ENCODE measurements at places on chromosomes 5 and 9.

DNA sequence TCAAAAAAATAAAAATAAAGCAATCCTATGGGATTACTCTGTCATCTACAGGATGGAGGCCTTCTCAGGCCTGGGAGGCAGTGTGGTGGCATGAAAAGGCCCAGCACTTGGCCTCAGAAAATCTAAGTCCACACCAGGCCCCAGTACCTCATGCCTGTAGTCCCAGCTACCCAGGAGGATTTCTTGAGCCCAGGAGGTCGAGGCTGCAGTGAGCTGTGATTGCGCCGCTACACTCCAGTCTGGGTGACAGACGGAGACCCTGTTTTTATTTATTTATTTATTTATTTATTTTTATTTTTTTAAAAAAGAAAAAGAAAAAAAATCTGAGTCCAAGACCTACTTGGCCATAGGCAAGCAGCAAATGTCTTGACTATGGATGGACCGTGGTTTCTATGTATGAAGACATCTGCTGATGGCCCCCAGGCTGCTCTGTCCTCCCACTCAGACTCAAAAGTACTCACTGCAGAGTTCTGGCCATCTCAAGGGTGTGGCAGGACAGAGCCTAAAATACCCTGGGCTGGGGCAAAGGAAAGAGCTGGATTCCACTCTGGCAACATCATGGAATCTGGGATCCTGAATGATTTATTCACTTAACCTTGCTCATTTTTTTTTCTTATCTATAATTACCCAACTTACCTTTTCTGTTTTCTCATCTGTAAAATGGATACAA is 55.0 kb downstream of the ARHGEF37 start:
- H3K4me1 ChIP-seq = peaks cover 12% of the 10 kb centered on the region
- no peak overlapping the region for H3K27ac ChIP-seq
- DNase-seq = no peak
- no peaks in the 10 kb centered on the region for H3K36me3 ChIP-seq
- H3K4me3 ChIP-seq = no peak overlapping the region
- H3K27me3 ChIP-seq = no peaks in the 10 kb centered on the region

DNA sequence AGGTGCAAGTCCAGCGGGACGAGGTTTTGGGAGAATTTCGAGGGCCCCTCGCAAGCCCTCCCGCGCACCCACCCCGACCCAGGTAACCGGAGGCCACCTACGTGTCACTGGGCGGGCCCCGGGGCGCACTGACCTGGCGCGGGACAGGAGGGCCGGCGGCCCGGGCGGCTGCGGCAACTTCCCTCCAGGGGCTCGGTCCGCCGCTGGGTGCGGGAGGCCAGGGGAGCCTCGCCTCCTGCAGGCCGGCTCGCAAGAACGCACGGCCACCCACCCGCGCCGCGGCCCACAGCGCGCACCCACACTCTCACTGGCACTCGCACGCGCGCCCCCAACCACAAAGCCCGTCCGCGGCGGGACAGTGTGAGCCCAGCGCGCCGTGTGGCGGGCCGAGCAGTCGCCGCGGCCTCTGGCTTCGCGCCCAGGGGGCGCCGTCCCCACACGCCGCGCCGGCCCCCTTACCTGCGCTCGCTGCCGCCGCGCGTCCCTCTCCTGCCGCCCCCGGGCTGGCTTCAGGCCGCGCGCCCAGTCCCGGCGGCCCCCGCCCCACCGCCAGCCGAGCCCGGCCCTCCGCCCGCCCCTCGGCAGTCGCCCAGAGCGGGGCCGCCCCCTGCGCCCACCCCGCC is 451 bp downstream of the LPAR1 start:
- DNase-seq = no peak
- H3K27ac ChIP-seq = no peak overlapping the region
- H3K27me3 ChIP-seq = peaks cover 21% of the 10 kb centered on the region
- peaks cover 9% of the 10 kb centered on the region for H3K4me1 ChIP-seq
- no peaks in the 10 kb centered on the region for H3K36me3 ChIP-seq

GRCh38 chr5:42526179-42526578 is 102.9 kb downstream of the GHR start:
- DNase-seq = no peak
- no peak overlapping the region for H3K27ac ChIP-seq
- H3K4me3 ChIP-seq = no peak overlapping the region
- H3K27me3 ChIP-seq = peaks cover 4% of the 10 kb centered on the region

- H3K36me3 ChIP-seq = no peaks in the 10 kb centered on the region
- no peak overlapping the region for H3K27ac ChIP-seq
- DNase-seq = no peak
- no peak overlapping the region for H3K4me3 ChIP-seq
- H3K4me1 ChIP-seq = no peaks in the 10 kb centered on the region
These were observed 446.2 kb upstream of the RIOK2 start for GRCh38 chr5:97629276-97629675.

DNA sequence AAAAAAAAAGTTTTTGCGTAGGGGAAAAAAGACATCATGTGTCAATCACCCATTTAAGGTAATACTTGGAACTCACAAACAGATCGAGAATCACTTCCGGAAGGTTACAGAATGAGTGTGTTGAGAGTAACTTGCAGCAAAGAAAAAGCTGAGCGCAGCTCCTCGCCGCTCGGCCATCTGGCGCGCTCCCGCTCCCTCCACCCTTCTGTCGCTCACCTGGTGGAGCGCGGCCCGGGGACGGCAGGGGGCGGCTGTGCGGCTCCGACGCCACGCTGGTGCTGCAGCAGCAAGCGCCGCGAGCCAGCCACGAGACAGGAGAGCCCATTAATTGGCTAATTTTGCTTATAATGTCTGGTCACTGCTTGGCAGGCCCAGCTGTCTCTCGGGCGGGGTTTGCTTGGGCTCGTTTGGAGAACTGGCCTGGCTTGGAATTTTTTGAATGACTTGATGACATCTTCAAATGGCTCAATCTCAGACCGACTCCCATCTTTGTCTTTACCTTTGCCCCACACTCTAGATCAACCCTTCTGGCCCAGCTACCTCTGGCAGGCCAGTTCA is 601.8 kb downstream of the CCDC171 start:
- H3K4me3 ChIP-seq = no peak overlapping the region
- no peak for DNase-seq
- no peaks in the 10 kb centered on the region for H3K36me3 ChIP-seq
- no peaks in the 10 kb centered on the region for H3K4me1 ChIP-seq
- H3K27me3 ChIP-seq = peaks cover 6% of the 10 kb centered on the region

GRCh38 chr5:76855961-76856360 is 6.1 kb downstream of the S100Z start:
- no peaks in the 10 kb centered on the region for H3K27me3 ChIP-seq
- peak overlapping the region; percentile 31 for H3K4me3 ChIP-seq
- H3K27ac ChIP-seq = peak overlapping the region; percentile 11
- no peaks in the 10 kb centered on the region for H3K36me3 ChIP-seq

DNA sequence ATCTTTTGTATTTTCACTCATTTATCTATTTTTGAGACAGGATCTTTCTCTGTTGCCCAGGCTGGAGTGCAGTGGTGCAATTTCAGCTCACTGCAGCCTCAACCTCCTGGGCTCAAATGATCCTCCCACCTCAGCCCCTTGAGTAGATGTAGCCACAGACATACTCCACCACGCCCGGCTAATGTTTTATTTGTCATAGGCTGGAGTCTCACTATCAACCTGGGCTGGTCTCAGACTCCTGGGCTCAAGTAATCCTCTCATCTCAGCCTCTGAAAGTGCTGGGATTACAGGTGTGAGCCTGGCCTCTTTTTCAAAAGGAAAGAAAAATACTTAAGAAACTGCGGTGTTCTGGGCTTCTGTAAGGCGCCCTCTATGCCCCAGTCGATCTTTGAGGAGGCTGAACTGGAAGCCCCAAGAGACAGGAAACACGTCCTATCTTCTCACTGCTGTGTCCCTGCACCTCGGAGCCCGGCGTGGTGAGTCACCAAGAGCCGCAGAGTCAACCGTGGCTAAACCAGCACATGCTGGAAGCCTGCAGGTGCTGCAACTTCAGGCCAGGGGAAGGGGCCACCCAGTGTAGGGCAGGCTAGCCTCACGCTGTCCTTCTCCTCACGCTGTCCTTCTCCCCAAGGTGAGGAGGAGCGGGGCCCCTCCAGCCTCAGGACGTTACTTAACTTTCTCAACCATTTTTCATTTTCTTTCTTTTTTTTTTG is 15.2 kb upstream of the LHX3 start:
- peaks cover 13% of the 10 kb centered on the region for H3K4me1 ChIP-seq
- no peak overlapping the region for H3K4me3 ChIP-seq
- no peak for DNase-seq
- H3K27ac ChIP-seq = no peak overlapping the region
- H3K36me3 ChIP-seq = peaks cover 39% of the 10 kb centered on the region
